ENCODE measurements at places on chromosomes 6 and 20. TPM values are rescaled to one million over a fixed set of nuclear protein-coding genes. Genes with fewer than 3 reads are reported as not detected.

DNA sequence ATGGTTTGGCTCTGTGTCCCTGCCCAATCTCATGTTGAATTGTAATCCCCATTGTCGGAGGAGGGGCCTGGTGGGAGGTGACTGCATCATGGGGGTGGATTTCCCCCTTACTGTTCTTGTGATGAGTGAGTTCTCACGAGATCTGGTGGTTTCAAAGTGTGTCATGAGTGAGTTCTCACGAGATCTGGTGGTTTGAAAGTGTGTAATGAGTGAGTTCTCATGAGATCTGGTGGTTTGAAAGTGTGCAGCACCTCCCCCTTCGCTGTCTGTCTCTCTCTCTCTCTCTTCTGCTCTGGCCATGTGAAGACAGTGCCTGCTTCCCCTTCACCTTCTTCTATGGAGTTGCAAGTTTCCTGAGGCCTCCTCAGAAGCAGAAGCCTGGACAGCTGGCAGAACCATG, 87.6 kb downstream of the MYLK4 start:
- no peak for DNase-seq

- no peak for DNase-seq
These were observed 75.5 kb downstream of the CD164 start for GRCh38 chr6:109306733-109307132.

- DNase-seq, result no peak
These were observed 43.4 kb upstream of the FABP7 start for GRCh38 chr6:122736163-122736562.

GLP1R gene
- total RNA-seq, result not detected
